Ovary (tissue), 10 donors: ENCODE measurements at places on chromosomes 5 and 9. TPM values are rescaled to one million over a fixed set of nuclear protein-coding genes. Genes with fewer than 3 reads are reported as not detected.

GRCh38 chr5:36874465-36874864, 2.1 kb upstream of the NIPBL start:
- H3K27me3 ChIP-seq = no peaks in the 10 kb centered on the region
- peak overlapping the region; percentile 92 for H3K27ac ChIP-seq
- H3K4me3 ChIP-seq = peak overlapping the region; percentile 62
- no peak for DNase-seq

DNA sequence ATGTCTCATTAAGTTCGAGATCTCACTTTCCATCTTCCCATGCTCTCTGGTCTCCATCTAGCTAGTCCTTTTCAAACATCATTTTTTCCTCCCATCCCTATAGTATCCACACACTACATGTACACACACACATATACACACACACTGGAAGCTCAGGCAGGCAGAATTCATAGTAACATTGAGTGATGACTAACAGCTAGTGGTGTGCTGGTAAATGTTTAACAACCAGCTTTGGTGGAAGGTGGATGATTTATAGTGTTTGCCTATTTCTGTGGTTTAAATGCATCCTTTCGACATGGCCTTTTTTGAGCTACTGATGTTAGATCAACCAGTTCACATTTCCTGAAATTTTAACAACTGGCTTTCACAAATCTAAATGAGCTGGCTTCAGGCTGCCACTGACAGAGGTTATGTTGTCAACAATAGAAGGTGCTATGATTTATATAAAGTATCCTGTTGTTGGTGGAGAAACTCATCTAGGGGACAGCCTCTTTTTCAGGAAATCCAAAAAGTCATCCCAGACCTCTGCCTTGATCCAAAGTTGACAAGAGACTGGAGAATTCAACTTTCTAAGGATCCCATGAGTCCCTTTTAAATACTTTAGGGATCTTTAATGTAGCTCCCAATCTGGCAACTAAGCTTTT, 117.8 kb downstream of the CCDC192 start:
- peaks cover 4% of the 10 kb centered on the region for H3K4me1 ChIP-seq
- no peaks in the 10 kb centered on the region for H3K36me3 ChIP-seq
- H3K27me3 ChIP-seq = no peaks in the 10 kb centered on the region
- H3K27ac ChIP-seq = no peak overlapping the region
- no peak for DNase-seq

DNA sequence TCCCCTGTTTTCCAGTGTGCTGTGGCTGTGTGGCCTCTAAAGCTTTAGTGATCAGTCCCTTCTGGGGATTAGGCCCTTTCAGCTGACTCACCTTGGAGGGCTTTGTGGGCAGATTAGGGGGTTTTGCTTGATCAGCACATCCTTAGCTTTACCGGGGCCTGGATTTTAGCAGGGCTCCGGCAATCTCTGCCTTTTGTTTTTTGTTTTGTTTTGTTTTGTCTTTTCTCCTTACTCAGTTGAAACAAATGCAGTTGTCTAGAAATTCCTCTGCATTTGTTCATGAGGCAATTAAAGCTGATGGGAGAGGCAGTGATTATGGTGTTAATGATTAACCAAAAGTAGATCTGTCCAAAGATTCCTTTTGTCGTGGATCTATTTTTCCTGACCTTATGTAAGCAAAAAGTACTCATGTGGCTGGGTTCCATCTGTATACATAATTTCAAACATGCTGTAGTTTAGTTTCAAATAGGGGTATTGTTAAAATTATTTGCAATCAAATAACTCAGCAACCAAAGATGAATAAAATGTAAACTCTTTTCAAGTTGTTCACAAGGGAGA, 5.2 kb upstream of the TDRD7 start:
- no peaks in the 10 kb centered on the region for H3K27me3 ChIP-seq
- no peak overlapping the region for H3K27ac ChIP-seq
- no peak for DNase-seq

DNA sequence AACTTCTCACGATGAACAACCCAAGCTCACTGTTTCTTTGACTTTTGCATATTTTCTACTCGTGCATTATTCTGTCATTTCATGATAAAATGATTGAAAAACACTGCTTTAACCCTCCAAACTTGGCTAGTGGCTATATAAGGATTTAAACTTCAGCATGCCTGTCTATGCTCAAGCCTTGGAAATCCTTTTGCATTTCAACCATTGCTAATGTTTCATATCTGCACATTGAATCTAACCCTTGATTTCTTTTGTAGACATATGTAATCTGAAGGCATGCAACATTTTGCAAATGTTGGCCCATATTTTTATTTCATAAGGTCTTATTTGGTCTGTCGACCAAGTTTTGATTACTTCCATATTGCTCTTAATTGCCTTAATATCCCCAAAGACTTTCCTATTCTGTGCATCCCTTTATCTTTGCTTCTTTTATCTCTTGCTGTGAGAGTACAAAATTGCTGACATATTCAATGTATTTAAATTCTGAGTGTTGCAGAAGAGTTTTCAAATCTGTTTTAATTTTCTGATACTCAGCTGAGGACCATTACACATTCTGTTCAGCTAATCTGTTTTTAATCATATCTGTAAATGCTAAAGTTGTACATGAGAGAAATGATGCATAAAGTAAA, 403.7 kb upstream of the ZNF608 start:
- H3K27ac ChIP-seq = no peak overlapping the region
- DNase-seq = no peak
- H3K36me3 ChIP-seq = no peaks in the 10 kb centered on the region
- no peak overlapping the region for H3K4me3 ChIP-seq
- peaks cover 2% of the 10 kb centered on the region for H3K4me1 ChIP-seq

DNA sequence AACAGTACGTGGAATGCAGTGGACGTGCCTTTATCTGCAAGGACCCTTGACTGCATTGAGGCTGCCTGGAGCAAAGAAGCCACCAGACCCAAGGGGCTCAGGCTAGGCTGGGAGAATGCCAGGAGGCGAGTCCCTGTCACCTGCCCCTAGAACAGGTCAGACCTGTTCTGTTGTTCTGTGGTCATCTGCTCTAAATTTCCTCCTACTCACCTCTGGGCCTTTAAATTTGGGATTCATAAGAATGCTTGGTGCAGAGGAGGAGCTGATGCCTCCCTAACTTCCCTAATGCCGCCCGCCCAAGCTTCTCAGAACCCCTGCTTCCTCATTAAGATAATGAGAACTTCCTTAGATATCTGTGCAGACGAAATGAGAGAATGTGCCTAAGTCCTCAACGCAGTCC, 32.0 kb downstream of the DAPK1 start:
- no peaks in the 10 kb centered on the region for H3K36me3 ChIP-seq
- no peaks in the 10 kb centered on the region for H3K27me3 ChIP-seq
- no peak overlapping the region for H3K4me3 ChIP-seq
- no peak overlapping the region for H3K27ac ChIP-seq

GRCh38 chr5:42898760-42899159, 87.1 kb upstream of the SELENOP start:
- H3K36me3 ChIP-seq = no peaks in the 10 kb centered on the region
- H3K4me1 ChIP-seq = no peaks in the 10 kb centered on the region
- DNase-seq = no peak

DNA sequence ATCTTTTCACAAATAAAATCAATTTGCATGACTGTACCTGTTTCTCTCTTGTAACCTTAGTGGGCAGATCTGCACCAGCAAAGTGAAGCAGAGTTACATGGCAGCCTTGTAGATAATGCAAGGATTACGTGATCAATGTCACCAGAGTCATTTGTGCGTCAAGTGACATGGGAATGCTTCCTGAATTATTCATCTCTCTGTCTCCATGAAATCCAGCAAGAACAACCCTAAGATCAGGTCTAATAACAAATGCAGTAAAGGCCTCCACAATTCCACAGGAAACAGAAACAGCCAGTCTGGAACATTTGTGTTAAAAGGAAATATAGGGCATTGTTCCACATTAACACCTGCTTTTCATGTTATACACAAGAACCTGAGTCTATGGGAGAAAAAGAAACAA, 7.8 kb downstream of the GZMA start:
- H3K4me1 ChIP-seq = no peaks in the 10 kb centered on the region
- DNase-seq = no peak
- H3K4me3 ChIP-seq = no peak overlapping the region
- no peak overlapping the region for H3K27ac ChIP-seq
- no peaks in the 10 kb centered on the region for H3K27me3 ChIP-seq

DNA sequence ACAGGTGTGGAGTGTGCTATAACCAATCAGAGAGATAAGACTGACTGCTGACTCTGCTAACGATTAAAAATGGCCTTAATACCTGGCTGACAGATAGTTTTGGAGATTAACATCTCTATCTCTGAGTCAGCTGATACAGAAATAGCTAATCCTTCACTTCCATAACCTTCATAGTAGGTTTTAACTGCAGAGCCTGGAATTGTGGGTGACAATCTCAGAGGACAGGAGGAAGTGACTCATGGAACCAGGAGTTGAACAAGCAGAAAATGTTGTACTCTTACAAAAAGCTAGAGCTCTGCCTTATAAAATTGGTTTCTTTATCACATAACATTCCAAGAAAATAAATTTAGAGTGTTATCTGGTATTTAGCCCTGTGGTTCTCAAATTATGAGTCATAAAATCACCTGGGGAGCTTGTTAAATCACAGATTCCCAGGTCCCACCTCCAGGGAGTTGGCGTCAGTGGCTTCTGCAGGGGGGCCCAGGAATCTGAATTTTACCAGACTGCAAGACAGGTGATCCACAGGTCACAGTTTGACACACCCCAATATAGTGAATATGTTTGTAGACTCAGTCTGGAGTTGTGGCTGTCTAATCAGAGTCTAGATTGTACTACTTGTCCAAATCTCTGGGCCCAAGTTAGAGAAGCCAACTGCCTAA, 44.4 kb upstream of the AFAP1L1 start:
- H3K4me1 ChIP-seq = no peaks in the 10 kb centered on the region
- DNase-seq = no peak
- no peak overlapping the region for H3K27ac ChIP-seq
- H3K27me3 ChIP-seq = no peaks in the 10 kb centered on the region

The PCDHA9 gene
- 0.50 TPM for total RNA-seq

The CTNND2 gene
- 13.2 TPM for total RNA-seq

The PCDHB11 gene
- 6.0 TPM for total RNA-seq

The TMEM161B gene
- 16.1 TPM for total RNA-seq

The ZNG1E gene
- total RNA-seq = 23.3 TPM

DNA sequence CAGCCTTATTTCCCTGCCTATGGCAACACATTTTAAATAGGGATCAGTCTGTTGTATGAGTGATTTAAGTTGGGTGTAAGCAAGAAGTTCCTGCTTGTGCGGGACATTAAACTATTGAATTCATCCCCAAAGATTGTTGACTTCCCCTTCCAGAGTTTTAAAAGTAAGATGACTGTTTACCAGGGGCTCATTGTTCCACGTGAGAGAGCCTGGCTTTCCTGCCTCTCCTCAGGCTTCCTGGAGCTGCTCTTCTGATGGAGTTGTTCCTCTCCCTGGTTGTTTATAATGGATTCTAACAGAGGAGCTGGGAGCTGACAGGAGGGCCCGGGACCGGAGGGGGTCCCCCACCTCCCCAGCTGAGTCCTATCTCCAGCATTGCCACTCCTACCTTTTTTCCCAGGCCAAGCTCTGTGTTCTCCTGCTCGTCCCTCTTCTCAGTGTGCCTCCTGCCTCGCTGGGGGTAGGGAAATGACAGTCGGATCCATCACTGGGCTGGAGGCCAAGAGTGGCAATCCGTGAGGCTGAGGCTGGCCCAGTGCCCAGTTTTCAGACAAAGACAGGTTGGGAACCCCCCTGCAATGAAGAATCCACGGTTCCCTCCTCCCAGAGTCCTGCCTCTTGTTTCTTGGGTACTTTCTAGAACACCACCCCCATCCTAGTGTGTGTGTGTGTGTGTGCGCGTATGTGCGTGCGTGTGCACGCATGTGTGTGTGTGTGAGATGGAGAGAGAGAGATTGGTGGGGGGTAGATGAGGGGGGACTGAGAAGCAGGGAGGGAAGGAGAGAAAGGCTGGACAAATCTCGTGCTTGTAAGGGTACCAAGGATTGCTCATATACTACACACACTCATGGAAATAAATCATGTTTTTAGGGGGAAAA, 123.7 kb upstream of the NFIB start:
- no peaks in the 10 kb centered on the region for H3K4me1 ChIP-seq
- H3K27me3 ChIP-seq = no peaks in the 10 kb centered on the region
- no peaks in the 10 kb centered on the region for H3K36me3 ChIP-seq

- no peaks in the 10 kb centered on the region for H3K36me3 ChIP-seq
- H3K27ac ChIP-seq = no peak overlapping the region
- no peak overlapping the region for H3K4me3 ChIP-seq
- H3K4me1 ChIP-seq = peaks cover 3% of the 10 kb centered on the region
Observed at GRCh38 chr9:93642961-93643360, 66.6 kb downstream of the PHF2 start.

DNA sequence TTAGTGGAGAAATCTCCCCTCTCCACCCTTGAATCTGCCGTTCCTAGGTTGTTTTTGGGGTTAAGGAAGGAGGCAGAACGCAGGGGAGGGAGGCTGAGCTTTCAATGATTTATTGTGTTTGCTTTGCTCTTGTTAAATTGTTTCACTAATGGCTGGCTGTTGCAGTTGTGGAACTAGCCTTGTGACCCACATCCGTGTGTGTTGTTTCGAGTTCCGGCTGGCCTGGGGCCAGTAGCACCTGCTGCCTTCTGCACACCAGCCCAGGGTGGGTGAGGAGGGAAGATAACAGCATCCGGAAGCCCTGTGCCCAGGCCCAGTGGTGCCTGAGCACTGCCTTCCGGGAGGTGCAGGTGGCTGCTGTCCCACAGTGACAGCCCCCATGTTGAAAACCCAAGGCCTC, 3.6 kb downstream of the ERGIC1 start:
- H3K4me1 ChIP-seq = peaks cover 24% of the 10 kb centered on the region
- H3K36me3 ChIP-seq = no peaks in the 10 kb centered on the region
- no peak overlapping the region for H3K27ac ChIP-seq
- DNase-seq = peak; percentile 48

The NUTM2G gene
- not detected for total RNA-seq

DNA sequence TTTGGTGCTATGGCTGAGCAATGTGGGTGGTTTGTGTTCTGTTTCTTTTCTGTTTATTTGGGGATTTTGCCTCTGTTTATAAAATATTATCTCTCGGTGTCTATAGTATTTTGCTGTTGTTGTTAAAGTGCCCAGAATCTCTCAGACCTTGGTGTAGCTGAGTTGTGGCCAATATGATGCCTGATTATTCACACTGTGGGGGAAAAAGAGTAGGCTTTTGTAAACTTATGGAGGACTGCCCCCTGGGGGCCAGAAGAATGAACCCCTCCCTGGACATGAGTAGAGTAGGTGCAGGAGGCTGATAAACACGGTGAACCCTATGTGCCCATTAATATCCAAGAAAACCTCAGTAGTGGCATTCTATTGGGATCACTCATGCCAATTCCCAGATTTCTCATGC, 49.0 kb upstream of the DPYSL3 start:
- peak overlapping the region; percentile 15 for H3K27ac ChIP-seq
- H3K4me1 ChIP-seq = peaks cover 6% of the 10 kb centered on the region
- DNase-seq = peak; percentile 76
- no peak overlapping the region for H3K4me3 ChIP-seq
- no peaks in the 10 kb centered on the region for H3K36me3 ChIP-seq

DNA sequence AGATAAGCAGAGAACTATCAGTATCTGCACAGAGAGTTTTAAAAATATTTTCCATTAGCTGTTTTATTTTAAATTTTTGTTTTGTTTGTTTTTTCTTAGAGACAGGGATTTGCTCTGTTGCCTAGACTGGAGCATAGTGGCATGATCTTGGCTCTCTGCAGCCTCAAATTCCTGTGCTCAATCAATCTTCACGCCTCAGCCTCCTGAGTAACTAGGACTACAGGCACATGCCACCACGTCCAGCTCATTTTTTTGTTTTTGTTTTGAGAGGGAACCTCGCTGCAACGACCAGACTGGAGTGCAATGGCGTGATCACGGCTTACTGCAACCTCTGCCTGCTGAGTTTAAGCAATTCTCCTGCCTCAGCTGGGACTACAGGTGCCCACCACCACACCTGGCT, 138.2 kb upstream of the LPAR1 start:
- no peak for DNase-seq
- H3K4me1 ChIP-seq = no peaks in the 10 kb centered on the region
- H3K36me3 ChIP-seq = no peaks in the 10 kb centered on the region
- no peak overlapping the region for H3K4me3 ChIP-seq

The IRX1 gene
- not detected for total RNA-seq

The STK32A gene
- 2.4 TPM for total RNA-seq
